ENCODE measurements at places on chromosomes 5 and 9.

DNA sequence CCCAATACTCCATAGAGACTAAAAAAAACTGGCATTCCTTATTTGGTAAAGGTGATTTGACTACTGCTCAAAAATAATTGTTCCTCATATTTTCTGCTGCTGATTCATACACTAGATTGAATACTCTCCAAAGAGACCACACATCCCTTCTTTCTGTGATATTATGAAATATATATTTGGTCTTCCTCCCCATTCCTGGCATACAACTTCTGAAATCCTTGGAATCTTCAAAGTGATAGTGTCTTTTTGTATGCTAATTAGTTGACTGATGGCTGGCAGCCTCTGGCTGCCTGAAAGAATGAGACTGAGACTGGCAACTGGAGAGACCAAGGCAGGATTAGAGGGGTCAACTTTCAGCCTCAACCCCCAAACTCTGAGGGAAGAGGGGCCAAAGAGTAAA lies 348.0 kb upstream of the RFX3 start:
- H3K36me3 ChIP-seq = peaks cover 38% of the 10 kb centered on the region
- peaks cover 5% of the 10 kb centered on the region for H3K4me1 ChIP-seq
- no peak overlapping the region for H3K27ac ChIP-seq
- no peak overlapping the region for H3K4me3 ChIP-seq
- no peaks in the 10 kb centered on the region for H3K27me3 ChIP-seq
- DNase-seq = no peak

DNA sequence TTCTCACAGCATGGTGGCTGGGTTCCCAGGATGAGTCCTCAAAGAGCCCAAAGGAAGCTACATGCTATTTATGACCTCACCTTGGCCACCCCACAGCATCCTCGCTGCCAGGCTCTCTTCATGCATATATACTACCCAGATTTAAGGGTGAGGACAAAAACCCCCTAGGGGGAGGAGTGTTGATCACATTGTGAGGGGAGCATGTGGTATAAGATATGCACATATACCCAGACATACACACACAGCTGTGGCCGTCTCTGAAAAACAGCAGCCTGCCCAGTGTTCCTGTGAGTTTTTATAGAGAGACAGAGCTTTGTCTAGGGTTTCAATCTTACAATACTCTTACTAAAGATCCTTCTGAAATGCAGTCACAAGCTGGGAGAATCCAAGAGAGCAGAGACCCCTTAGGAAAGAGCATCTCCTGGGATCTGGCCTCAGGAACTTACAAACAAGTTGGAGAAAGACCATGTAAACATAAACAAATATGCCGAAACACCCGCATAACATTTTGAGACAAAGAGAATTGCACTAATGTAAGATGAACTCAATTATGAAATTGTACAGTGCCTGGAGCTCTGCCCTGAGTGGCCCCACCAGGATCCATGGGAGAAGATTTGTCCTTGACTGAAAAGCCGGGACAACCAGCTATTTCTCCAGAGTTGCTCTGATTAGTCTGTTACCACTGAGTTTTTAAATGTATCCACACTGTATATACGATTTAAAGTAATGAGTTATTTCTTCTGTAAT lies 146.4 kb downstream of the GADD45G start:
- H3K27ac ChIP-seq = no peak overlapping the region
- no peak for DNase-seq
- H3K4me1 ChIP-seq = no peaks in the 10 kb centered on the region
- no peaks in the 10 kb centered on the region for H3K36me3 ChIP-seq
- H3K4me3 ChIP-seq = no peak overlapping the region
- H3K27me3 ChIP-seq = peaks cover 16% of the 10 kb centered on the region

DNA sequence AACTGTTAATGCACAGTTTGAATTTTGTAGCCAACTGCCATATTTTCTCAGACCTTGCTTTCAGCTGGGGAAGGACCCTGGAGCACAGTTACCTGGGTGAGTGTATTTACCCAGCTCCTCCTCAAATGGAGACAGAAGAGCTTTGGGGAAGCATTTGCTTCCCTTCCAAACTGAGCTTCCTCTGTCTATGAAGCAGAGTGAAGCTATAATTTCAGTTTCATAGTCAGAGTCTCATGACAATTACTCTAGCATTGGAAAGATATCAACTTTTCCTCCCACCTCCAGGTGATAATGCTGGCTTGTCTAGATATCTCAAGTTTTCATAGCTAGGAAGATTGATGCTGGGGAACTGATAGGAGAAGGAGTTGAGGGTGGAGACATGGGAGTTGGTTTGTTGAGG lies 406.4 kb upstream of the CLINT1 start:
- H3K4me1 ChIP-seq = no peaks in the 10 kb centered on the region
- H3K27me3 ChIP-seq = peaks cover 9% of the 10 kb centered on the region
- H3K27ac ChIP-seq = no peak overlapping the region
- H3K36me3 ChIP-seq = no peaks in the 10 kb centered on the region

GRCh38 chr5:141870871-141871270 lies 7.3 kb downstream of the PCDH1 start:
- H3K4me3 ChIP-seq = no peak overlapping the region
- H3K4me1 ChIP-seq = peaks cover 33% of the 10 kb centered on the region
- H3K27ac ChIP-seq = peak overlapping the region; percentile 23
- DNase-seq = no peak

GRCh38 chr5:2537378-2538145 lies 213.9 kb downstream of the IRX2 start:
- peaks cover 46% of the 10 kb centered on the region for H3K27me3 ChIP-seq
- H3K4me1 ChIP-seq = peaks cover 5% of the 10 kb centered on the region
- no peaks in the 10 kb centered on the region for H3K36me3 ChIP-seq
- DNase-seq = no peak
- H3K4me3 ChIP-seq = no peak overlapping the region

- no peak for DNase-seq
- H3K4me1 ChIP-seq = no peaks in the 10 kb centered on the region
- no peaks in the 10 kb centered on the region for H3K36me3 ChIP-seq
- no peak overlapping the region for H3K27ac ChIP-seq
- H3K27me3 ChIP-seq = no peaks in the 10 kb centered on the region
Observed at GRCh38 chr9:134169724-134170401, 5.5 kb upstream of the RNU6ATAC start.

GRCh38 chr9:126617003-126617822 lies 3.5 kb downstream of the LMX1B start:
- H3K27ac ChIP-seq = no peak overlapping the region
- no peaks in the 10 kb centered on the region for H3K36me3 ChIP-seq
- no peak overlapping the region for H3K4me3 ChIP-seq
- DNase-seq = no peak
- peaks cover 17% of the 10 kb centered on the region for H3K4me1 ChIP-seq

GRCh38 chr9:114804505-114804904 lies 1.3 kb downstream of the TNFSF15 start:
- H3K27ac ChIP-seq = peak overlapping the region; percentile 79
- DNase-seq = no peak
- H3K36me3 ChIP-seq = no peaks in the 10 kb centered on the region
- peaks cover 49% of the 10 kb centered on the region for H3K4me1 ChIP-seq

DNA sequence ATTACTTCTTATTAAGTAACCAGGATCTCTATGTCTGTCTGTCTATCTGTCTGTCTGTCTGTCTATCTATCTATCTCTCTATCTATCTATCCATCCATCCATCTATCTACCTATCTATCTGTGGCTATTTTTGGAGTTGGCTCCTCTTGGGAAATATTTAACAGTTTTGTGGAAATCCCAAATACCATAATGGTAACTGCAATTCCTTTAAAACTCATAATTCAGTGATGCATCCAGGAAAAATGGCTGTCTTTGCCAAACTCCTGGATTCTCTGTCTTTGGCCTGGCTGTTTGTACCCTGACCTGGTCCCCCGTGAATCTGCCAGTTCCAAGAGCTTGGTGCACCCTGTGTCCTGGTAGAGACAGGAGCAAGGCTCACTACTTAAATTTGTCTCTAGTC lies 197.0 kb downstream of the PCSK1 start:
- H3K4me1 ChIP-seq = peaks cover 1% of the 10 kb centered on the region
- peaks cover 1% of the 10 kb centered on the region for H3K36me3 ChIP-seq
- H3K27me3 ChIP-seq = no peaks in the 10 kb centered on the region
- no peak overlapping the region for H3K27ac ChIP-seq
- no peak for DNase-seq

GRCh38 chr9:100700689-100701318 lies 122.9 kb downstream of the CAVIN4 start:
- H3K4me3 ChIP-seq = no peak overlapping the region
- H3K27ac ChIP-seq = no peak overlapping the region
- H3K4me1 ChIP-seq = peaks cover 11% of the 10 kb centered on the region
- H3K36me3 ChIP-seq = no peaks in the 10 kb centered on the region
- DNase-seq = no peak
- H3K27me3 ChIP-seq = no peaks in the 10 kb centered on the region

DNA sequence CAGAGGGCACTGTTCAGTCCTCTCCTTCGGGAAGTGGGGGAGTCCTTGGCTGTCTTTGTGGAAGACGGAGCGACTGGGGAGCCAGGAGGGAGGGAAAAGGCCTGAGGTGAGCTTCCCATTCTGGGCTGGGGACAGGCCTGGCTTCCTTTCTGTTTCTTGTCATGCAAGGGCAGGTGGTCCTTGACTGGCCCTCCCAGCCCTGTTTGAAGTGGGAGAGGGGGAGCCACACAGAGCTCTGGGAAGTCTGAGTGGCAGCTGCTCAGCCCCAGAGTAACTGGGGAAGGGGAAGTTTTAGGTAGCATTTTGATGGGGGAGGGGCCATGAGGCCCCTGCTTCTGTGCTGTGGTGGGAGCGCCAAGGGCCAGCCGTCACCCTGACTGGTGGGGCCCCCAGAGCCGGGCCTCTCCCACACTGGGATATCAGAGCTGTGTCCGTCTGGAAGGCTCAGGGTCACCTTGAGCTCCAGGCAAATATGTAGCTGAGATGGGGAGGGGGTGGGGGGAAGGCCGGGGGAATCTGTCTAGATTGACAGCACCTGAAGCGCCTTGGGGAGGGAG lies 6.5 kb downstream of the UNC5A start:
- peaks cover 4% of the 10 kb centered on the region for H3K4me1 ChIP-seq
- H3K27ac ChIP-seq = no peak overlapping the region
- H3K36me3 ChIP-seq = no peaks in the 10 kb centered on the region
- peaks cover 69% of the 10 kb centered on the region for H3K27me3 ChIP-seq
- peak overlapping the region; percentile 37 for H3K4me3 ChIP-seq

GRCh38 chr5:1363160-1363559 lies 18.3 kb upstream of the CLPTM1L start:
- H3K27ac ChIP-seq = no peak overlapping the region
- no peak for DNase-seq
- no peak overlapping the region for H3K4me3 ChIP-seq
- no peaks in the 10 kb centered on the region for H3K36me3 ChIP-seq
- peaks cover 51% of the 10 kb centered on the region for H3K27me3 ChIP-seq
- H3K4me1 ChIP-seq = no peaks in the 10 kb centered on the region

DNA sequence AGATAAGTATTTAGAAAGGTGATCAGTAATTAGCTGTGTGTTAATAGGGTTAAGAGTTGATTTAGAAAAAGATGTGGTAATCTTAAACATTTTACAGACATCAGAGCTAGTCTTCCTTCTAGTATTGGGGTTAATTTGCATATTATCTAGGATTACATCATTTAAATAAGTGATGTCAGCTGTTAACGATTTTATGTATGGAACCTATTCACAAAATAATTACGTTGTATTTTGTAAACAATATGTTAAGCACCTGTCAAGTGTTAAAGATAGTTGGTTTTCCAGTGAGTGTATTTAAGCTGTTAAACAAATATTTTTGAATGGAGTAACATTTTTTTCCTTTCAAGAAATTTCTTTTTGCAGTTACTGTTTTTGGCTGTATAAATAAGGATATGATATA lies 2.2 kb downstream of the DCP2 start:
- DNase-seq = no peak
- H3K36me3 ChIP-seq = peaks cover 10% of the 10 kb centered on the region
- peaks cover 26% of the 10 kb centered on the region for H3K4me1 ChIP-seq

DNA sequence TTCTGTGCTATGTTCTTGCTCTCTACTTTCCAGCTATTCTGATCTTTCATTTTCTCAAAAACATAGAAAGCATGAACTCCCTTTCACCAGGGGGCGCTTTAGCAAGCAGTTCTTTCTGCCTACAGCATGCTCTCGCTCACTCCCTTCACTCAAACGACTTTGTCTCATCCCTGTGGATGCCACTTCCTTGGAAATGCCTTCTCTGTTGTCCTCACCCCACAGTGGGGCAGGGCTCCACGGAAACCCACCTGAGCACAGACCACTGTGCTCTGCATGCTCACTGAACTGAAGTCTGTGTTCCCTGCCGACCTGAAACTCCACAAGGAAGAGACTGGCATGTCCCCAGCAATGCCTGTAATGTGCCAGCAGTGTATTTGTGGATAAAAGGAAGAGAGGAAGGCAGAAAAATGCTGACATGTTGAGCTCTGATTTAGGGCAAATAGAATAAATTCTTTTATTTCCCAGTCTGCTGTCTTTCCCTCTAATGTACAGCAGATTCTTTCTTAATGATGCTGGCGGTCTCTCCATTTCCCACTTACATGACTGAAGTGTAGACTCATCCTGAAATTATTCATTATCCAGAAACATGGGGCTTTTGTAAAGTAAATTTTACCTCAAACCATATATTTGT lies 4.9 kb upstream of the ROR2 start:
- no peak overlapping the region for H3K4me3 ChIP-seq
- peak; percentile 39 for DNase-seq
- H3K27ac ChIP-seq = no peak overlapping the region
- H3K36me3 ChIP-seq = no peaks in the 10 kb centered on the region

GRCh38 chr5:80834710-80835109 lies 125.5 kb upstream of the RASGRF2 start:
- H3K4me3 ChIP-seq = no peak overlapping the region
- H3K27me3 ChIP-seq = no peaks in the 10 kb centered on the region

DNA sequence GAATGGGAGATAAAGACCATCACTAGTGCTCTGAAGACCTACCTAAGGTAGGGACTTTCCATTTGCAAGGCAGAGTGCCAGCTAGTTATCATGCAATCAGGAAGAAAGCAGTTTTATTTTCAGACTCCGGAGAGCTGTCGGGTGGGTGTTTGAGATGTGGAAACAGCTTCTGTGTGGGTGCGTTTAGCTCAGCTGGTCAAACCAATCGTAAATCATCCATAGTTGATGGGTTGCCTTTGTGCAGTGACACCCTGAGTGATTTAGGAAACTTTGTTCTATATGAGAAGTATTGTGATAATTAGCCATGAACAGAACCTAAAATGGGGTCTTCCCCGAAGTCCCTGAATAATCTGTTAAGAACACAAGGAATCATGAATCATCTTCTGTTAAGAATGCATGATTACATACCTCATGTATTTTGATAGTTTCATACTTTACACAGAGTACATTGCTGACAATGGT lies 284.3 kb downstream of the ARHGAP26 start:
- H3K27me3 ChIP-seq = no peaks in the 10 kb centered on the region
- peaks cover 6% of the 10 kb centered on the region for H3K36me3 ChIP-seq
- DNase-seq = no peak
- H3K4me1 ChIP-seq = peaks cover 16% of the 10 kb centered on the region
- H3K27ac ChIP-seq = no peak overlapping the region

DNA sequence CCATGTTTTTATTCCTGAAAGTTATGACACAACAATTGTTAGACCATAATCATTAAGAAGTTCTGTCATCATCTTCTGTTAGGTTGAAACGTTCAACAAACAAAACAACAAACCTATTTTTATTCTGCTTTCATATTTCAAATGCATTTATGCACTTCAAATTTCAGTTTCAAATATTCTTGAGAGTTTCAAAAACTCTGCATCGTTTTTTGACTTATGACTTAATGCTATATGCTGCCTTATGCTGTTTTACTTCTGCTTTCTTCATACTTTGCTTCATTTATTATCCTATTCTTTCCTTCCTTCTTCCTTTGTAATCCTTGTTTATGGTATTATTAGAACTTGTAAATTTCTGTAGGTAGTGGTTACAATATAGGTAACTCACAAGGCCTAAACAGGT lies 95.0 kb downstream of the PCSK1 start:
- no peak for DNase-seq
- no peaks in the 10 kb centered on the region for H3K27me3 ChIP-seq
- H3K4me3 ChIP-seq = no peak overlapping the region
- H3K36me3 ChIP-seq = no peaks in the 10 kb centered on the region
- peaks cover 16% of the 10 kb centered on the region for H3K4me1 ChIP-seq

- peaks cover 4% of the 10 kb centered on the region for H3K4me1 ChIP-seq
- no peak overlapping the region for H3K27ac ChIP-seq
- DNase-seq = no peak
- H3K36me3 ChIP-seq = no peaks in the 10 kb centered on the region
Observed at GRCh38 chr9:16030528-16031185, 477.8 kb downstream of the CCDC171 start.
